ENCODE measurements at places on chromosomes 12 and 14.

GRCh38 chr14:57391517-57392195 lies 1.3 kb downstream of the NAA30 start:
- no peak for DNase-seq

DNA sequence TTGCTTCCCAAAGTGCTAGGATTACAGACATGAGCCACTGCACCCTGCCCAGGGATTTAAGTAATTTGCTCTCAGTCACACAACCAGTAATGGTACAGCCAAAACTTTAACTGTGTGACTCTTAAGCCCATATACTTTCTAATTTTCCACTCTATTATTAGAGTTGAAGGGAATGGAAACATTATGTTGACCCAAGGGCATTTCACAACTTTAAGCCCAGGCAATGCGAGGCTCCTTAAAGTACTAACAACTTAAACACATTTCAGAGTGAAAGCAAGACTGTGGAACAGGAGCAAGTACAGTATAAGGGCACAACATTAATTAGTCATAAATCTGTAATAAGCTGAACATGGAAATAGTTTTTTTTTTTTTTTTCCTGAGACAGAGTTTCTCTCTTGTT lies 39.8 kb downstream of the BAZ1A start:
- DNase-seq = no peak

DNA sequence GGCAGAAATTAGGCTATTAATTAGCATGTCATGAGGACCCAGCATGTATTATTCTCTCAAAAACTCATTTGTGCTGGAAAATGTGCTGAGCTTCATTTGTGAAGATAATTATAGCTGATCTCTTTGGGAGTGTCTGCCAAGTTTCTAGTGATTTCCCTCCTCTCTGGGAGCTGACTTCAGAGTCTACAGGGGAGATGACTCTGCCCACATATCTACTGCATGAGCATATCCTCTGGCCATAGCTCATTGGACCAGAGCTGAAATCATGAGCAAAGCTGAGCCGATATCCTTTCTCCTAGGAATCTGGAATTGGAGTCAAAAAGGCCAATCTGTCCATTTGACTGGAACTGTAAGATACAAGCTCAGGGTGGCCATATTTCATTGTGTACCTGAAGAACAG lies 5.9 kb downstream of the CCDC198 start:
- no peak for DNase-seq

DNA sequence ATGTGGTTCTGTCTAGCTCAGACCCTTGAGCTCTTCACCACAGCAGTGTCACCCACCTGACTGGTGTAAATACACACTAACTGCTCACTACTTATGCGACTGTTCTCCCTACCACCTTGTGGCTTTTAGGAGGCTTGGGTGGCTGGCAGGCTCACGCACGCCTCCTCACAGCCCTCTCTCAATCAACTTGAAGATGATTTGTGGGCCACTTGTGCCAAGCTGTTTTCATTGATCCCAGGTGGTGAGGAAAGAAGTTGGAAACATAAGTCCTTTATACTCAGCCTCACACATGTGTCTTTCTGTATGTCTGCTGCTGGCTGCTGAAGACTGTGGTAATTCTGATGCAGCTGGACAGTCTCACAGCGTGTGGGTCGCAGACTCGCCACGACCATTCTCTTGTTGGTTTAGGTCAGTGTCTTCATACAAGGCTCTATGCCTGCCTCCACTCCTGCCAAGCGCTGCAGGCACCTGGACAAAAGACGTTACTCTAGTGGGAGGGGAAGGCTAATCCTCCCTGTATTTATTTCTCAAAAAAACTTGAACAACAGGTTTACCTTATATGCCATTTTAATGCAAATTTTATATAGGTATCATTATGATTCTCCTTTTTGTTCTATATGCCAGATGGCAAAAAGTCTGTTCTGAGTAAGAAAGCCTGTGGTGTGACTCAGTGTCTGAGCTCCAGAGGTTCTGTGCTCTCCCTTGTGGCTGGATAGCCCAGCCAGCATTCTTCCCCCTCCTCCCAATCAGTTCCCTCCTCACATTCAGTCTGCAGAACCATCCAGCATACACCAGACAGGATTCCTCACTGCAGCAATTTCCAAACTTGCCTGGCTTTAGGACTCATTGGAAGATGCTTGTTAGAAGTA lies 115.6 kb downstream of the DIP2B start:
- DNase-seq = no peak

- no peak for DNase-seq
These were observed 50.7 kb downstream of the TPCN1 start for GRCh38 chr12:113271853-113272561.

DNA sequence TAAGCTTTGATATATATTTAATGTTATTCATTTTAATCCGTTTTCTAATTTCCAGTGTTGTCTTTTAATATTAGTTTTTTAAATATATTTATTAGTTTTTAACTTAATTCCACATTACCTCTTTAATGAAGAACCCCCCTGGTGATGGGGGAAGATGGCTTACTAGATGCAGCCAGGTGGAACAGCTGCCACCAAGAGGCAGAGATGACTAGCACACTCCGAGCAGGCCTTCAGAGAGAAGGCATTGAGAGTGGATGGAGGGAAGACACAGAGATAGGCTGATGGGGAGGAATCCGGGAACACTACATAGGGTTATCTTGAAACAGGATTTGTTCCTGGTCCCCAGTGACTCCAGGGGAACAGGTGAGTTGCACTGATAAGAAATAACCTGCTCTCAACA lies 771.6 kb downstream of the LRFN5 start:
- DNase-seq = no peak

- DNase-seq = no peak
These were observed at the start of gene ARHGEF40 for GRCh38 chr14:21070083-21070609. ARHGEF40 (plus strand) TSS chr14:21070304; CDS start chr14:21070397, 93 bp downstream.

DNA sequence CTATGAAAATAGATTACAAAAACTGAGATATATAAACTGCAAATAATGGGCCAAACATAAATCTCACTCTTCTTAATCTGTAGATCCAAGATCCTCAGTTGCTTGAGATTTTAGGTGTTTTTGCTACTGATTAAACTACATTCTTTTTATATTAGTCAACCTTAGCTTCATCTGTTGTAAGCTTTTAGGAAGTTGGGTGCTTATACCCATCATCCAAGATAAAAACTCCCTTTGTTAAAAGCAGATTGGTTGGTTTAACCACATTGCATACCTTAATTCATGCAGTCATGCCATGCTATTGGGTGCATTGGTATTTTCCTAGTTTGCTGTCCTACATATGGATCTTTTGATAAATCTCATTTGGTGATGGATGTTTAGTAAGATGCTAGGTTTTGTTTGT lies 46.2 kb upstream of the DIP2B start:
- DNase-seq = no peak

Data from NK-92 treated with Interleukin-12 subunit alpha and Interleukin-12 subunit beta, amount 100 ng/mL, for 24 hours (cell line).